ENCODE measurements at places on chromosomes 5 and 9. TPM values are rescaled to one million over a fixed set of nuclear protein-coding genes. Genes with fewer than 3 reads are reported as not detected.

GRCh38 chr5:65157906-65158603, 323.7 kb downstream of the ADAMTS6 start:
- no peak overlapping the region for H3K27ac ChIP-seq
- H3K4me1 ChIP-seq: no peaks in the 10 kb centered on the region
- H3K36me3 ChIP-seq: no peaks in the 10 kb centered on the region
- DNase-seq: no peak
- no peak overlapping the region for H3K4me3 ChIP-seq

DNA sequence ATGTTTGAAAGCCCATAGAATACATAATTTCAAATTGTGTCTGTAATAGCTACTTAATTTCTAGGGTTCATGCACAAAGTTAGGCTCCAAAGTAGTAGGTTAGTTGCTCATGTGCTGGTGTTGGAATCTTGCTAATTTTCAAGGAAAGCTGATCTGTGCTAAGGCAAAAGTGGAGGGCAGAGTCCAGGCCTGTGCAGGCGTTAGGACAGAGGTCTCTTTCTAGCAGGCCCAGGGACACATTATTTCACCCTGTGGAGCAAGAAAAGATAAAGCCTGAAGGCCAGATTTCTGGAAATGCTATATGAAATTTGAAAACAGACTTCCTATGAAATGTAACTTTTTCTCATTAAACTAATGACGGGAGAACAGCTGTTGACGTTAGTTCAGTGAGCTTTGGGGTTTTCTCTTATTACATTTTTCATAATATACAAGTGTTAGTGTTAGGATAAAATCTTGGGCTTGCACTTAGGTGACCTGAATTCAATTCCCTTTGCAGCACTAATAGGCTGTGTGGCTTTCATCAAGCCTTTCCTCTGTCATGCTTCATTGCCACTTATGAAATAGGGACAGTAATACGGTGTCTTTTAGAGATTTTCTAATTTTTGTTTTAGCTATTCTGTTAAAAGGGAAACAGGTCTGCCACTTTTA, 196.7 kb upstream of the HAPLN1 start:
- DNase-seq: no peak
- no peaks in the 10 kb centered on the region for H3K4me1 ChIP-seq
- H3K4me3 ChIP-seq: no peak overlapping the region
- no peaks in the 10 kb centered on the region for H3K36me3 ChIP-seq
- H3K27me3 ChIP-seq: no peaks in the 10 kb centered on the region

DNA sequence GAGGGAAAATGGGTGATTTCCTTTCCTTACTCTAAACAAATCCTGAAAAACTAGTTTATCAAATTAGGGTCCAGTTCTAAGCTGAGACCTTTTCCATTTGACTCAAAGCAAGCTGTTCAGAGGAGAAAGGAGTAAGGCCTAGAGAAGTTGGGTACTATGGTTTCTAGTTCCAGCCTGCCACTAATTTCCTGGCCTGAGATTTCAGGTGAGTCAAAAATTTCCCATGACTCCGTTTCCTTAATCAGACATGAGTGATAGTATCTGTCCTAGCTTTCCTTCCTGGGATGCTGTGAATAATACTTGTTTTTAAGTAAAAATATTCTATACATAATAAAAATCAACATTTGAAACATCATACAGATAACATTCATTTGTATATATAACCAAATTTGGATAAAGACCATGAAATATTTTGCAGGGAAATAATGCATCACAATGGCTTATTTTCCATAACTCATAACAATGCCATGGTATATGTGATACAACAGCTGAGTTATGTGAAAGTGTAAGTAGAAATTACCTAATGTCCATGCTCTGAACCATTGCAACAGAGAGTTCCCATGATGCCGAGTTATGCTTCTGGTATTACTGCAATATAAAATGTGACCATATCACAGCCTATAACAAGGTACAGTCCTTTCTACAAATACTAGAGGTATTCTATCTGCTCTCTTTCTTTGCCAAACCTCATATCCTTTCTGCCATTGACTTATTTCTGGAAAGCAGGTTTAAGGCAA, 142.7 kb downstream of the MLLT3 start:
- no peaks in the 10 kb centered on the region for H3K36me3 ChIP-seq
- no peak overlapping the region for H3K4me3 ChIP-seq
- H3K27me3 ChIP-seq: no peaks in the 10 kb centered on the region
- H3K4me1 ChIP-seq: no peaks in the 10 kb centered on the region
- no peak overlapping the region for H3K27ac ChIP-seq

GRCh38 chr5:79005151-79005550, 20.0 kb upstream of the ARSB start:
- H3K27me3 ChIP-seq: peaks cover 14% of the 10 kb centered on the region
- H3K27ac ChIP-seq: no peak overlapping the region
- no peaks in the 10 kb centered on the region for H3K36me3 ChIP-seq
- no peak overlapping the region for H3K4me3 ChIP-seq

DNA sequence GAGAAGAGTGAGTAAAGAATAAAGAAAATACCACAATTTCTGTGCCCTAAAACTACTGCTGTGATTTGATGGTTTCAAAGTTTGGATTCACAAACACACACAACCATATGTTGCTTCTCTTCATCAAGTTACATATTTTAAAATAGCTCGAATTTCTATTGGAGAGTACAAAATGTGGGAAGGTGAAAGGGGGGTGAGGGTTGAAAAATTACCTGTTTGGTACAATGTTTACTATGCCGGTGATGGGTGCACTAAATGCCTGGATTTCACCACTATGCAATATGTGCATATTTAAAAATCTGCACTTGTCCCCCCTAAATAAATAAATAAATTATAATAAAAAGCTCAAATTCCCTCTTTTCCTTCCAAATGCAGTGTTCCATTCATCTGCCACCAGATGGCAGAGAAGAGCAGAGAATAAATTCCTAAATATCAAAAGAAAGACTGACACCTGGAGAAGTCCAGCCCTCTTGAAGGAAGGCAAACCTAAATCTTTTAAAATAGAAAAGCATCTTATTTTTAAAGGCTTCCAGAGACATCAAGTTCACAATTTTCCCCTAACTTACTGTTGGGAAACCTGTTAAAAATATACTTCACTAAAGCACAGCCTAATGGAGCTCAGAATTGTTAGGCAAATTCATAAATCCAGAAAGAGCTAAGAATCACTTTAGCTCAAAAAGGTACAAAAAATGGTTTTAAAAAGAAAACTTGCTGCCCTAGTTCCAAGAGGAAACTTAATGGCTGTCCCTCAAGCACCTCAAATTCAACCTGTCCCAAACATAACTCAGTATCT, 24.8 kb upstream of the HNRNPA0 start:
- H3K27ac ChIP-seq: no peak overlapping the region
- H3K4me3 ChIP-seq: no peak overlapping the region
- no peaks in the 10 kb centered on the region for H3K4me1 ChIP-seq
- H3K27me3 ChIP-seq: no peaks in the 10 kb centered on the region

- peaks cover 8% of the 10 kb centered on the region for H3K27me3 ChIP-seq
- no peaks in the 10 kb centered on the region for H3K4me1 ChIP-seq
- H3K27ac ChIP-seq: no peak overlapping the region
- H3K4me3 ChIP-seq: no peak overlapping the region
- DNase-seq: no peak
Measured at GRCh38 chr5:116013936-116014335, 18.3 kb upstream of the ARL14EPL start.

- H3K27ac ChIP-seq: no peak overlapping the region
- no peaks in the 10 kb centered on the region for H3K36me3 ChIP-seq
- DNase-seq: no peak
Measured at GRCh38 chr5:171562822-171563221, 143.4 kb downstream of the FGF18 start.

DNA sequence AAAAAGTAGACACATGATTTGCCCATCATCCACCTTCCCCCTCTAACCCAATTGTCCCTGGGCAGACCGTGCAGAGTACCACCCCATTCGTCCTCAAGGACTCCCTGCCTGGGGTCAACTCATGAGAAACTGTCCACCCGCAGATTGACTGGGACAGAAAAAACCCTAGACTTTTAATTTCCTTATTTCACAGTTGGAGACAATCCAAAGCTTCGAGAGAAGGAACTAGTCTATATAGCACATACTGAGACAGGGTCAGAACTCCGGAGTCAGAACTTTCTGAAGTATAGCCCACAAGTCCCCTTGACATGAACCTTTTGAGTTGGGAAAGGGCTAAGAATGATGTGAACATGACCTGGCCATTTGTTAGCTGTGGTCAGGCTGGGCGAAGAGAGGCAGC, 7.5 kb upstream of the GPX3 start:
- no peak overlapping the region for H3K4me3 ChIP-seq
- no peaks in the 10 kb centered on the region for H3K27me3 ChIP-seq
- no peak overlapping the region for H3K27ac ChIP-seq
- no peak for DNase-seq
- H3K4me1 ChIP-seq: no peaks in the 10 kb centered on the region

DNA sequence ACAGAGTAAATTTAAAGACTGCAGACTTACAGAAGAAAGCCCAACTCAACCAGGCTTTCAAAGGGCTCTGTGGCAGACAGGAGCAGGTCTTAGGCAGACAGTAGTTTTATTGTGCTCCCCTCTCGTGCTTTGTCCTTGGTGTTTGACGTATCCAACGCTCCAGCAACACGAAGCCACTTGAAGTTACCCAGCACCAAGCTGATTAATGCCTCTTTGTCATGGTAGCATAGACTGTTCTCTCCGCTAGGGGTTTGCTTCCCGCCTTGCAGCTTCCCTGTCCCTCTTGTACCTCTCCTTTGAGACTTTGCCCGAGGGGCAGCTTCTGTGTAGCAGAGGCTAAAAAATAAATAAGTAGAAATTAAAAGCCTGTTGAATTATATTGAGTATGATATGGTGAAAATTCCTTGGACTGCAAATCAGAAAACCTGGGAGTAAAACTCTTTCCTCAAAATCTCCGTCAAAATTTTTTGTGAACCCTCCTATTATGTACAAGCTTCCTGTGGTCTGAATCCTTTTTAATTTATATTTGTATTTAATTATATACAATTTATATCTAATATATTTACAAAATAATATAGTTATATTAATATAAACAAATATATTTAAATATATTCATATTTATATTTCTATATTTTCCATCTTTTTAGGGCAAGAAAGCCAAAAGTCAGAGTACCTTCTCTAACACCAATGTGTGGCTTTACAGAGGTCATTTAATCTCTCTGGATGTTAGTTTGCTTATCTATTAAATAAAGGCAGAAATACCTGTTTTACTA, 405.4 kb downstream of the DMAC1 start:
- H3K27me3 ChIP-seq: no peaks in the 10 kb centered on the region
- H3K4me3 ChIP-seq: no peak overlapping the region
- no peak overlapping the region for H3K27ac ChIP-seq
- H3K36me3 ChIP-seq: no peaks in the 10 kb centered on the region
- no peaks in the 10 kb centered on the region for H3K4me1 ChIP-seq

Gene RNF183
- not detected for total RNA-seq

Gene CHMP5
- 18.6 TPM for total RNA-seq
